ENCODE measurements at places on chromosomes 13 and 19. TPM values are rescaled to one million over a fixed set of nuclear protein-coding genes. Genes with fewer than 3 reads are reported as not detected.

The GRIK5 gene
- total RNA-seq: not detected

DNA sequence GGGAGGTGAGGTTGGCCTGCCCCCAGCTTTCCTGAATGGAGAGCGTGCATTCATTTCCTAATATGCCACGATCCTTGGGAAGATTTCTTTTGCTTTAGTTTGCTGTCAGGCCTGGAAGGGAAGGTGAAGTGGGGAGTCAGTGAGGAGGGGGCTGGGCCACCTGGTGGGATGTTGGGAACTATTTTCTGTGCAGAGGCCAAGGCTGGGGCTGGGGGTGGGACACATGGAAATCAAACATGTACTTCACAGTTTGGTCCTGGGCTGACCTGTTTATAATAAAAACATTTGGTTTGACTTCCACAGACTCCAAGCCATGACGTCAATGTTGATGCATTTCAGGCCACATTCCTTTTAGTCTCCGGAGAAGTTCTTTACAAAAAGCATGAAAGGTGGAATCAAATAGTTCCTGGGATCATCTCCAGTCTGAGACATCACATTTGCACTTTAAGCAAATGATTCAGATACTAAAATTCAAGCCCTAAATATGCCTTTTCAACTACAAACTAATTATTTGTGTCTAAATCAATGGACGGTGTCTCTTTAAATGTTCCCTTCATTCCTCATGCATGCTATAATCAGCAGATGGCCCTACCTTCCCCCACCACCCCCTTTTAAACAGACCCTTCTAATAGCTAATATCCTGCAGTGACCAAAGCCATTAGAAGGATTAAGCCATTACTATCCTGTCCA is 41.5 kb upstream of the MEDAG start:
- peak; percentile 88 for DNase-seq

GRCh38 chr13:23750383-23751121 is 138.6 kb downstream of the MIPEP start:
- DNase-seq: no peak

DNA sequence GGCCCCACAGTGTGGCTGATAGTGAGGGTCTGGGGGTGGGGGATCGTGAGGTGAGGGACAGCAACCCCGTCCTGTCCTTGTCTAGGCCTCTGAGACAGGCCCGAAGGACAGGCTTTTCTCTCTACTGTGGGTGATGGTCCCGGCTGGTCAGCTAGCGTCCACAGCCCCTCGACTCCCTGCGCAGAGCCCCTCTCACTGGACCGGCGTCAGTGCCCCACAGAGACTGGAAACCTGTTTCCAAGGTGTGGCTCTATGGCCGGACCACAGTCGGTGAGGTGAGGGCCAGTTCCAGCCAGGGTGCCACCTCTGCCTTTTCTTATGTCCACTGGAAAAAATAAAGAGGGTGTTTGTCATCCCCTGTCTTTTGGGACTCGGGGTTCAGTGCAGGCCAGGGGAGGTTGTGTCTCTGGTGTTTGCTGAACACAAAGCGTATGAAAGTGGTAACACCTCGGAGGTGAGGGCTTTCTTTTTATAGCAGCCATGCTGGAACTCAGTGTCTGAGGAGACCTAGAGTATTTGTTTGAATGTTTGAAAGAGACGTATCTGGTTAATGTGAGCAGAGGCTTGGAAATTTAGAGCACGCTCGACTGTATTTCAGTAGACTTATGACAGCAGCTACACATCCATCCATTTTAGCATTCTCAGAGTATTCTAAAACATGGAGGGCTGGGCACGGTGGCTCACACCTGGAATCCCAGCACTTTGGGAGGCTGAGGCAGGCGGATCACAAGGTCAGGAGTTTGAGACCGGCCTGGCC is 22.8 kb downstream of the ATP11A start:
- DNase-seq: peak; percentile 57
